ENCODE measurements at places on chromosomes 11 and 22.

GRCh38 chr22:19784384-19785175 lies 24.0 kb downstream of the TBX1 start:
- no peak for DNase-seq

DNA sequence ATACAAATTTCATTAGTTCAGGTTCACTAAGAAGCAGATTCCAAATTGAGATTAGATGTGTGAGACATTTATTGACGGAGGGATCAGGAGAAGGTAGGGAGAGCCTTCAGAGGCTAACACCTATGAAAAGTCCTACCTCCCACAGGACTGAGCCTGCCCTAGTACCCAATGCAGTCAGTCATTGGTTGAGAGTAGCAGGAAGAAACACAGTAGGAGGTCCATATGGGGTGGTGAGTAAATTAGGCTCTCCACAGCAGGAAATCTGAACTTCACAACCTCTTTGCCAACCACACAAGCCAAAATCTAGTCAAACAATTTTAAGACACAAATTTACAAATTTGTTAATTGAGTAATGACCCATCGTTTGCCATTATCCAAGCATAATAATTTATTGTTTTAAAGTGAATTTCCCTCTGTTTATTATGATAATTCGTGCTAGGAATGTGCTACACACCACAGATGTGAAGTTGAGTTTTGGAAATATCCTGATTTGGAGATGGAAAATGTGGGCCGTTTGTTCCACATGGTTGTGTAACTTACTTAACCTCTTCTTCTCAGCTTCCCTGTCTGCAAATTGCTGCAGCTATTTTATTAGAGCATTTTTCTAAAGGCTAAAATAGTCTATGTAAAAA lies 542.1 kb downstream of the ETS1 start:
- DNase-seq: no peak

DNA sequence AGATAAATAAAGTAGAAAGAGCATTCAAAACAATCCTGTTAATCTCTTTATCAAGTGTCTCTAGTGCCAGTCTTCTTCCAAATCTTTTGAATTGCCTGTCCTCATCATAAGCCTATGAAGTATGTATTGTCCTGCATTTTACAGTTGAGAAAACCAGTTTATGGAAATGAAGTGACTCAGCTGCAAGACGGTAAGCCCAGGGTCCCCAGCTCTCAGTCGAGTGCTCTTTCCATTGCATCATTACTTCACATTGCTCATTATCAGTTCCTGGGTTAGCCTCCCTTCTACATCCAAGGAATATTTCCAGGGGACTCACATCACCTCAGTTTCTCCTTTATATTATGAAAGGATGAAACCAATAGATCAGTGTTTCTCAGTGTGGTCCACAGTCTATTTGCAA lies 9.1 kb upstream of the P4HA3 start:
- DNase-seq: no peak

- DNase-seq: no peak
These were observed 22.7 kb upstream of the GRAMD1B start for GRCh38 chr11:123407130-123407995.

DNA sequence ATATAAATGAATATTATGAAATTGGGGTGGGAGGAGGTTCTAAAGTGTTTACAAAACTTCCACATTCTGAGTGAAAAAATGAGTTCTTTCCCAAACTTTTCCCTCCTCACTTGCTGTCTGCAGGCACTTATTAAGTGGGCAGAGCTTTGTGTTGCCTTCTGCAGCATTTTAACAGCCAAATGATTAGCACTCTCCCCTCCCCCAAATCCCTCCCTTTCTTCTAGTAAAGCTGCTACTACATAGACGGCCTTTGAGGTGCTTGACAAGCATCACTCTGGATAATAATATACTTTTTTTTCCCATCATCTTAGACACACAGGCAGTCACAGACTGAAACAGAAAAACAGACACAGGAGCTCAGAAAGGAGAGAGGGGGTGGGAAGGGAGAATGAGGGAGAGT lies 493.5 kb downstream of the DLG2 start:
- DNase-seq: no peak

- no peak for DNase-seq
These were observed 150.1 kb upstream of the ARHGAP42 start for GRCh38 chr11:100536979-100537378.

DNA sequence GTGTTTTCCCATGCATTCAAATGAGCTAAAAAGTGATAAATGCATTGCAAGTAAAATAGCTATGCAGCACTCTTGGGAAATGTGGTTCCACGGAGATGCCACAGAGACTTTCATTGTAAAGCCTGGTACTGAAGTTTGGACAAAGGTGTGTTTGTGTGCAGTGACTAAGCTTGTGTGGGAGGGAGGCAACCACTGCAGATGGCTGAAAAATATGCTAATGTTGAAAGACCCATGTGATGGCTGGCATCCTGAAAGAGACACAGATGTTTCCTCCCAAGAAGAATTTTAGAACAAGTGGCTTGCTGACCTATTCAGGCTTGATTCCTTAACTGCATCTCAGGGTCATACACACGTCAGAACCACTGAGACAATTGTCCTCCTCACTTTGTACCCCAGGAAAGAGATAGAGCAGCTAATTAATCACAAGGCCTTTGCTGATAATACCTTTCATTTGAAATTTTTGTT lies 73.8 kb downstream of the FAM76B start:
- DNase-seq: peak; percentile 32

GRCh38 chr11:13965337-13965736 lies 2.8 kb downstream of the SPON1 start:
- no peak for DNase-seq

GRCh38 chr11:19328586-19329311 lies 88.0 kb upstream of the E2F8 start:
- DNase-seq: no peak

GRCh38 chr11:114556135-114556534 lies 3.5 kb downstream of the NXPE1 start:
- DNase-seq: no peak

DNA sequence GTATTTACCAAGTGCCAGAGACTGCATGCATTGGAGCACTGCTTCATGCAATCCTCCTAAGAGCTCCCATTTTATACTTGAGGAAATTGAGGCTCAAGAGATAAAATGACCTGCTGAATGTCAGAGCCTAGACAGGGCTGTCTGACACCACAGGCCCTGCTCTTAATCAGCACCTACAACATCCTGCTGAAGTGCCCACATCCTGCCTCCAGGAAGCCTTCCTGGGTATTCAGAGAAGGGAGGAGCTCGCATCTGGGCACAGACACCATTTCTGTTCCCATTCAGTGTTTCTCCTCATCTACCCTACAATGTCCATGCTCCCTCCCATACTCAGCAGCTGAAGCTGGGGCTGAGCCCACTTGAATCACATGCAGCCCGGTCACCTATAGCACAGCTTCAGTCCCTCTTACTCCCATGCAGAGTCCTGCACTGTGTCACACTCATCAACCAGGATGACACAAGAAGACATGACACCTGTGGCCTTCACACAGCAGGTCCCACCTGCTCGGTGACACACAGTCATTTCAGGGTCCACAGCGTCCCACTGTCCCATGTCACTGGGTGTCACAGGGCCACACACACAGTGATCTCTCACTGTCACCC lies 53.1 kb downstream of the PDE2A start:
- no peak for DNase-seq

GRCh38 chr11:59008947-59009346 lies 69.7 kb downstream of the GLYATL1 start:
- DNase-seq: no peak

GRCh38 chr11:95704865-95705264 lies 84.7 kb downstream of the FAM76B start:
- no peak for DNase-seq

DNA sequence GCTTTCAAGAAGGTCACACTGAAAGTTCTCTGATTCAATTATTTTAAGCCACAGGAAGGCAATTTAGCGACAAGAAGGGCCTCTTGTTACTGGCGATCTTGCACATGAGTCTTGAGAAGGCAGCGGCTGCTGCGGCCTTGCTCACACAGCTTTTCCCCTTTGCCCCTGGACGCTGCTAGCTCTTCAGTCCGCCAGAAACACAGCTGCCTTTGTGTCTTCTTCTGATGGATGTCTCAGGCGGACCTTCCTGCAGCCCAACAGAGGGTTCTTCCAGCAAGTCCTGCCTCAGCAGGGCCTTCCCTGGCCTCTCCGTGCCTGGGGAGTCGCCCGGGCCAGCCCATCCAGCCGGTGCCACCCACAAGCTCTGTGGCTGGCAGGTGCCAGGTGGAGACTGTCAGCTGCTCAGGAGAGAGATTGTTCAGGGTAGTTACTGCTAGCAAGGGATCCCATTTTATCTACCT lies 59.4 kb downstream of the PKNOX2 start:
- DNase-seq: no peak

DNA sequence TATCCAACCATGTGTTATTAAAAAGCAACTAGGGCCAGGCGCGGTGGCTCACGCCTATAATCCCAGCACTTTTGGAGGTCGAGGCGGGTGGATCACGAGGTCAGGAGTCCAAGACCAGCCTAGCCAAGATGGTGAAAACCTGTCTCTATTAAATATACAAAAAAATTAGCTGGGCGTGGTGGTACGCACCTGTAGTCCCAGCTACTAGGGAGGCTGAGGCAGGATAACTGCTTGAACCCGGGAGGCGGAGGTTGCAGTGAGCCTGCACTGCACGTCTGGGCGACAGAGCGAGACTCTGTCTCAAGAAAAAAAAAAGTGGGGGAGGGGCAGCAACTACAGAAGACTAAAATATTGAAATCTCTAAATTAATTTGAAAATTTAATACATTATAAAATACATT lies 18.4 kb downstream of the CHORDC1 start:
- DNase-seq: no peak

DNA sequence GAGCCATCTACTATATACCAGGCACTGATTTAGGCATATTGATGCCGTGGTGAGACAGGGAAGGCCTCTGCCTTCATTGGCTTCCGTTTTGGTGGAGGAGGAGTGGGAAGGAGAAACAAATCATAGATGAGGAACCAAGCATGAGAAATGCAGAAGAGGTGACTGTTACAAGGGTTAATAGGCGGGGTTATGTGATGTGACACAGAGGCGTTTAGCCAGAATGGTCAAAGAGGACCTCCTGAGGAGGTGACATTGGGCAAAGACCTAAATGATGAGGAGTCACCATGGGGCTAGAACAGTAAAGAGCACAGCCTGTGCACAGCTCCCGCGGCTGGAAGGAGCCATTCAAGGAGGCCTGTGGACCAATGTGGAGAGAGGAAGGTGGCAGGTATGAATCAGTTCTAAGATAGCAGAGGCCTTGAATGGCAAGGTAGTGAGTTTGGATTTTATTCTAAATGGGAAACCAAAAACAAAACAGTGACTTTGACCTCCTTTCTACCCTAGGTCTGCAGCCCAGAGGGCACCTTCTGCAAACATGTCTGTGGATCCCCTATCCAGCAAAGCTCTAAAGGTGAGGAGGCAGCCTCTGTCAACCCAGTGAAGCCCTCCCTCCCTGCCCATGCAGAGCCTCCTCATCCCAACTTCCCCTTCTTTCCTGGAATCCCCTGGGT lies 11.7 kb downstream of the MAFF start:
- no peak for DNase-seq

DNA sequence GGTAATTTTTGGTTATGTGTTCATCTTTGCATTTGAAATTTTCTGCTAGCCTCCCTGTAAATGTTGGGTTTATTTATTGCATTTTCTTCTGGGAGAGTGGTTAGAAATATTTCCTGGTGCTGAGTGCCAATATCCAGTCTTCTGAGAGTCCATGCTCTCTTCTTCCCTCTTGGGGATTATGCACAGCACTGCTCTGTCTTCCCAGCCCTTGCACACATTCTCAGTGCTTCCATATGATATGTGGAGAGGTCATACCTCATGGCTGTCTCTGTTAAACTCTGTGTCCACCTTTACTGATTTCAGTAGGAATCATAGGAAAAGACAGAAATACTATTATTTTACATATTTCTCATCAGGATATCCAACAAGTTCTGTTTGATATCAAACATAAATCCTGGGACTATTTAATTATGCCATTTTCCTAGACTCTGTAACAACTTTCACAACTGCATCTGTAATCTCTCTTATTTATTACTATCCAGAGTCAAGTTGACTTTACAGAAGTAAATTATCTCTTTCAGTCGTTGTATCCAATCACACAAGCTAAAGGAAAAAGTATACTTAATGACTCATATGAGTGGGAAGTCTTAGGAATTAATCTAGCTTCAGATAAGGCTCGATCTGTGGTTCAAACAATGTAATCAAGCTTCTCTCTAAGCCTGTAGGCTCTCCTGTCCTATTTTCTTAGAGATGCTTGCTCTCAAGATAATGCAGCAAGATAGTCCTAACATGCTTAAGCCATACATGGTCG lies 2.7 kb upstream of the NXPE1 start:
- DNase-seq: no peak

DNA sequence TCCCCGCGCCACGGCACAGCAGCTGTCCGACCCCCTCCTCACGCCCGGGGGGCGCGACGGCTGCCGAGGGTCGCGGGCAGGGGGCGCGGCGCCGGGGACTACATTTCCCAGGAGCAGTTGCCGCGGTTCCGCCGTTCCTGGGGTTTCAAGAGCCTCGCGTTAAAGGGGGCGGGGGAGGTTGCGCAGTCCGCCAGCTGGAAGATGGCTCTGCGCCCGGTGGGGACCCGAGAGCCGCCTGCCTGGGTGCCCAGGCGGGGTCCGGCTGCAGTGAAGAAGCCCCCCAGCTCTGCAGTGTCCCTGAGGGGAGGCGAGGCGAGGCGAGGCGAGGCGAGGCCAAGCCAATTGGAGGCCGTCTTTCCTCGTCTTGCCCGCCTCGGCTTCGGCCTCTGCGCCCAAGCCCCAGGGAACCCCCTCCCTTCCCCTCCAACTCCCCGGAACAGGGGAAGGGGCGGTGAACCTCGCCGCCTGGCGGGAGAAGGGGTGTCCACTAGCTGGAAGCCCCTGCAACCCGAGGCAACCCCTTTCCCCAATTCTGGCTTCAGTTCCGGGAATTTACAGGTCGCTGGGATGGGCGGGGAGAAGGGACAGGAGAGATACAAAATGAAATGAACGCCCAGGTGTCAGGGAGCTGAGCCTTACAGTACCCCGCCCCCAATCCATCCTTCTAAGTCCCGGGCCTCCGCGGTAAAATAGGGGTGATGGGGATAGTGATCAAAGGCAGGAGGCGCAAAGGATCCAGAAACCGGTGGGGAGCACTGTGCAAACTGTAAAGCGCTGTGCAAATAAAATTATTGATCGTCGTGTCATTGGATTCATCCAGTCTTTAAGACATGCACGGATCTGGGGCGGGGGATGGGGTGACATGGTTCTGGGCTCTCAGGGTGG lies 5.2 kb upstream of the GCAT start:
- DNase-seq: no peak

DNA sequence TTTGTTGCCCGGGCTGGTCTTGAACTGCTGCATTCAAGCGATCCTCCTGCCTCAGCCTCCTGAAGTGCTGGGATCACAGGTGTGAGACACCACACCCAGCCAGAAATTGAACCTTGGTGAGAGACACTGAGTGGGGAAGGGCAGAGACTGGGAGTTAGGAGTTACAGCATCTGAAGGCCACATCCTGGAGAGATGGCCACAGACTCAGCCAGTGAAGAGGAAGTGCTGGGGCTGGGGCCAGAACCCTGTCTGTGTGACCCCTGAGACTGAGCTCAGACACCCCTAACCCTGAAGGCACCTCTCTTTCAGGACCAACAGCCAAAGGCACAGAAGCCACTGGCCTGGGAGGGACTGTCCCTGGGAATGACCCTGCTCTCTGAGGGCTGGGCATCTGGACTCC lies 33.8 kb downstream of the TXN2 start:
- DNase-seq: no peak

GRCh38 chr11:133902506-133902905 lies 54.3 kb downstream of the IGSF9B start:
- DNase-seq: no peak
